A549 treated with dexamethasone at 1 μM for 4 hours (cell line): ENCODE measurements at places on chromosomes 2 and 18. TPM values are rescaled to one million over a fixed set of nuclear protein-coding genes. Genes with fewer than 3 reads are reported as not detected.

Gene REL
- total RNA-seq, result 1.5 to 3.8 TPM (median 2.9 TPM) in 5 replicates

Gene FEV
- total RNA-seq, result 0.20 TPM in 1 of 5 replicates, not detected in the others

Gene FSIP2
- total RNA-seq, result 0.02 TPM in 1 of 5 replicates, not detected in the others

Gene MOGAT1
- total RNA-seq, result not detected in 5 replicates

Gene CXCR1
- not detected in 5 replicates for total RNA-seq

Gene GALNT13
- total RNA-seq, result 7.9 to 11.3 TPM (median 10.0 TPM) in 5 replicates

Gene DNAJC5G
- total RNA-seq, result not detected in 5 replicates

Gene UGT1A3
- total RNA-seq, result 0.06 to 0.18 TPM (median 0.11 TPM) in 3 of 5 replicates, not detected in the others

Gene PROM2
- total RNA-seq, result 0.02 TPM in 2 of 5 replicates, not detected in the others

Gene PAX8
- 0.60 to 1.0 TPM (median 0.80 TPM) in 5 replicates for total RNA-seq

Gene TACR1
- total RNA-seq, result 0.04 to 0.14 TPM (median 0.08 TPM) in 4 of 5 replicates, not detected in the other

Gene LIMS4
- 0.39 to 0.62 TPM (median 0.48 TPM) in 5 replicates for total RNA-seq

Gene CAD
- total RNA-seq, result 46.1 to 66.1 TPM (median 64.5 TPM) in 5 replicates

Gene SCYGR2
- not detected in 5 replicates for total RNA-seq

Gene NFU1
- 45.4 to 52.5 TPM (median 47.2 TPM) in 5 replicates for total RNA-seq

Gene ARHGAP25
- total RNA-seq, result 0.11 to 0.47 TPM (median 0.37 TPM) in 5 replicates

Gene B3GNT7
- total RNA-seq, result 2.2 to 3.5 TPM (median 3.0 TPM) in 5 replicates

Gene ARHGAP28
- total RNA-seq, result 0.05 to 0.28 TPM (median 0.06 TPM) in 4 of 5 replicates, not detected in the other

Gene SERPINB3
- total RNA-seq, result 0.06 to 0.16 TPM (median 0.10 TPM) in 5 replicates

Gene POMC
- 0.09 to 0.10 TPM in 2 of 5 replicates, not detected in the others for total RNA-seq

Gene GAL3ST2
- total RNA-seq, result 0.15 to 0.27 TPM (median 0.25 TPM) in 5 replicates

Gene CCDC74B
- total RNA-seq, result 4.6 to 6.0 TPM (median 5.1 TPM) in 5 replicates

Gene HPCAL1
- total RNA-seq, result 190 to 299 TPM (median 276 TPM) in 5 replicates

Gene SPP2
- total RNA-seq, result not detected in 5 replicates

Gene CPO
- total RNA-seq, result 0.11 to 0.16 TPM in 2 of 5 replicates, not detected in the others

Gene ERBB4
- total RNA-seq, result not detected in 5 replicates

Gene CACNB4
- 0.14 to 0.36 TPM (median 0.19 TPM) in 5 replicates for total RNA-seq

Gene DPP10
- total RNA-seq, result not detected in 5 replicates

Gene SERPINB11
- total RNA-seq, result 0.08 to 0.22 TPM in 2 of 5 replicates, not detected in the others
